Activated T-helper 1 cell treated with Interleukin-2 at 50 U/mL for 16 hours (primary cell): ENCODE measurements at places on chromosomes 3 and 15.

DNA sequence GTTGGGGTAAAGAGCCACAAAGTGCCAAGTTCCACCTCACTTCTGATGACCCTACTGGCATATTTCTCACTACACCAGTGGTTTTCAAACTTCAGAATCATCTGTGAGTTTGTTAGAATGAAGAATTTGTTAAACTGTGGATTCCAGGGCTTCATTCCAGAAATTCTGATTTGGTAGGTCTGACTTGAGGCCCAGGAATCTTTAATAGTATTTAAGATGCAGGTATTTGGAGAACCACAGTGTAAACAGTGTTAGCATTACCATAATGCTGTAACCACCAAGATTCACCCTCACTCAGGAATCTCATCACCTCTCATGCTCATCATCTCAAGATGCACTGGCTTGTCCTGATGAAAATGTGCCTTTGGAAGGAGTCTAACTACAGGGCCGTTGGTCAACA lies 6.0 kb downstream of the KCNMB3 start:
- no peak for DNase-seq

- no peak for DNase-seq
Observed at GRCh38 chr15:32113224-32113623, 82.9 kb downstream of the CHRNA7 start.

GRCh38 chr3:64443546-64444381 lies 218.5 kb upstream of the PRICKLE2 start:
- no peak for DNase-seq

DNA sequence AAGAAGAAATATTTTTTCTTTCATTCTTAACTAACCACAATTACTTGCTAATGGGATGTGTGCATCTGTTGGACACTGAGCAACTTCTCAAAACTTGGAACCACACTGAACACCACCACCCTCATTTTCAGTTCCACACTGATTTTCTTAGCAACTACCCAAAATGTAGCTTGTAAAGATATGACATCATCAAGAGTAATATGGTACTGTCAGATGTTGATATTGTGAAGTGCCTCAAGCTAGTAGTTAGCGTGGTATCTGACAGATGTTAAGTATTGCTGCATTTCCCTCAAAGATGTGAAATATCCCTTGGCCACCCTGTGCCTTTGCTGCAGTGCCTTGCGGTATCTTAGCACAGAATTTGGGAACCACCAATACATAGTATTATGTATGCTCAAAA lies 9.3 kb downstream of the RFTN1 start:
- DNase-seq: no peak

DNA sequence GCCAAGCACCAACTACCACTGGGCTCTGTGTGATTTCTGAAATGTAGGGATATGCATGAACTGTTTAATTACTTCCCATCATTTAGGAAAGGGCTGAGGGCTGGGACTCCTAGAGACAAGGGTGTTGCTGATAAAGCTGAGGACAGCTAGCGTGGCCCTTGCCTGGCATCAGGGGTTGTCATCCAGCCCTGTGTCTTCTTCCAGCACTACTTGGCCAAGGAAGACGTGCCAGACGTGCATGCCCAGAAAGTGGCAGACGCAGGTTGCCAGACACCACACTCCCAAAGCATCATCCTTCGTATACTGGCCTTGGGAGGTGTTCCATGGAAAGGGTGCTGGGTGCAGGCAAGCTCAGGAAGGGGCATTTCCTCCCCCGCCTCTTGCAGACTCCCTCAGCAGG lies 64.8 kb downstream of the LRIG1 start:
- DNase-seq: no peak

GRCh38 chr3:28286595-28286994 lies 45.2 kb downstream of the CMC1 start:
- DNase-seq: no peak
